Nasal cavity respiratory epithelium epithelial cell of viscerocranial mucosa (primary cell): ENCODE measurements at places on chromosomes 12 and 14. TPM values are rescaled to one million over a fixed set of nuclear protein-coding genes. Genes with fewer than 3 reads are reported as not detected.

BHLHE41 gene
- total RNA-seq, result under 0.01 and 1.1 TPM in 2 replicates

SLC39A2 gene
- 0.64 and 1.0 TPM in 2 replicates for total RNA-seq

B3GNT4 gene
- total RNA-seq, result 0.68 and 5.6 TPM in 2 replicates

ZDHHC22 gene
- total RNA-seq, result not detected in 2 replicates

PLBD1 gene
- total RNA-seq, result 3.4 TPM in 2 replicates

DGKA gene
- total RNA-seq, result 72.5 and 117 TPM in 2 replicates

ARHGDIB gene
- total RNA-seq, result 0.68 and 4.8 TPM in 2 replicates

IFNG-AS1 gene
- not detected in 2 replicates for total RNA-seq

RNASE7 gene
- total RNA-seq, result 19.9 and 33.8 TPM in 2 replicates
